ENCODE measurements at places on chromosomes 16 and 17.

- DNase-seq, result peak; percentile 83
These were observed 179.7 kb downstream of the RAB11FIP4 start for GRCh38 chr17:31570951-31571892.

DNA sequence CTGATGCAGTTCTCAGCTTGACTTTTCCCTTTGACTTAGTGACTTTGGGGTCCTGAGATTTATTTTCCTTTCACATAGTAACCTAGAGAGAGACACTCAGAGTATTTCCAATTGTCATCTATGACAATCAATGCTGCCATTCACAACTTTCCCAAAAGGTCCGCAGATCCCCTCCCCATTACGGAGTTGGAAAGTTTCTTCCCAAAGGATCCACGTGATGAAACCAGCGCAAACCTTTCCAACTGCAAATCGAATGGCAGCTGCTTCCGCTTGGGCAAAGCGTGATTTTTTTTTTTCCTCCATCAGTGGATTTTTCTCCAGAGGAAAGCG, 538 bp upstream of the FCSK start:
- DNase-seq, result no peak

DNA sequence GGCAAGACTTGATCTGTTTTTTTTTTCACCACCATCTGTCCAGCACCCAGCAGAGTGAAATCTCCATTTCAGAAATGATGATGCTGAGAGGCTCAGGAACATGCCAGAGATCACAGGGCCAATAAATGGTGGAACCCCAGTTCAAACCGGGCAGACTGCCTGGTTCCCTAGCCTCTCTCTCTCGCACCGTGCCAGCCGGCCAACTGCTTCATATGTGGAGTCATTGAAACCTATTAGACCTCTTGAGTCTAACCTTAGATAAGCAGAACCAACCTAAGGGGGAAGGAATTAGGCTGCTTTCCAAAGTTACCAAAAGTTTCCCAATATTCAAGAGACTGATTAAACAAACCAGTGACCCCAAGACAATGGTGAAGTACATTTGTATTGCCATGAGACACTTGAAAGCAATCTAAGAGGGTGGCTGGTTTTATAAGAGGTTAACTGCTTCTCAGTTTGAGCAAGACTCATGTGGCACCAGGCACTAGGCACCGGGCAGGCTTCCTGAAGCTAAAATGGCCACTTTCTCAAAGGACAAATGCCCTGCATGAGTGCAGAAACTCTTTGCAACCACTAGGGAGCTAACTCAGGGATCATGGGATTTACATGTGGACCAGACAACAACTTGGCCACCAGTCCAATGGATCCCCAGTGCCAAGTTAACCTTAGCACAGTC, 18.4 kb downstream of the TOX3 start:
- DNase-seq, result no peak

GRCh38 chr16:73253922-73254480, 206.1 kb upstream of the ZFHX3 start:
- no peak for DNase-seq

GRCh38 chr17:44522883-44523671, 19.9 kb upstream of the GPATCH8 start:
- DNase-seq, result no peak

GRCh38 chr17:55458978-55459377, 37.3 kb upstream of the MMD start:
- no peak for DNase-seq

DNA sequence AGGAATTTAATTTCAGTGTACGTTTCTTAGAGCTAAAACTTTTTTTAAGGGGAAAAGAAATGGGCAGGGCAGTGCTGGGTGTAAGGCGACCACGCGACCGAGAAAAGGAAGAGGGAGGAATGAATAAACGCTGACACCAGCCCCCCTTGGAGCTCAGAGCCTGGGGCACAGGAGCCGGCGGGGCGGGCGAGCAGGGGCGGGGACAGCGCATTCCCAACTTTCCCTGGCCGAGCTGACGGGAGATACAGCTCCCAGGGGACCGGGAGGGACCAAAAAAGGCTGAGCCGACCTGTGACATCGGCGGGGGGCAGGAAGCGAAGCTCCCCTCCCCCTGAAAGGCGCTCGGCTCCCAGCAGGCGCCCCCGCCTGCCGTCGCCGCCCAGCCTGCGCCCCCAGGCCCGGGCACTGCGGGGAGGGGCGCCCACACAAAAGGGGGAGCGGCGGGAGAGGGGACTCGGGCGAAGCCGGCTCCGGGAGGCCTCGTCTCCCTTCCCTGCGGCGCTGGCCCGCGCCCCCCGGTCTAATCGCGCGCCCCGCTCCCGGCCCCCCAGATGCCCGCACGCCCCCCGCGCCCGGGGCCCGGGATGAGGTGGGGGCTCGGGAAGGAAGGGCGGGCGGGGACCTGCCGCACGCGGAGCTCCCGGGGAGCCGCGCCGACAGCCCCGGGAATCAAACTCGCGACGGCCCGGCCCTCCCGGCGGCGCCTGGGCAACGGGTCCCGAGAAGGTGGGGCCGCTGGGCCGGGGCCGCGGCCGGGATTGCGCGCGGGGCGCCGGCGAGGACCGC, 622 bp downstream of the CUEDC1 start:
- peak; percentile 84 for DNase-seq

- no peak for DNase-seq
These were observed 42.1 kb upstream of the CDH13 start for GRCh38 chr16:82584553-82585152.
